ENCODE measurements at places on chromosomes 3 and 15.

GRCh38 chr3:60277361-60277800 is 973.9 kb downstream of the FHIT start:
- DNase-seq: no peak

GRCh38 chr3:184717399-184717983 is 5.6 kb upstream of the MAGEF1 start:
- DNase-seq: no peak

- peak; percentile 96 for DNase-seq
Measured at GRCh38 chr3:182738583-182739411, 54.5 kb upstream of the ATP11B start.

GRCh38 chr15:45943240-45943639 is 308.4 kb downstream of the SQOR start:
- peak; percentile 91 for DNase-seq

DNA sequence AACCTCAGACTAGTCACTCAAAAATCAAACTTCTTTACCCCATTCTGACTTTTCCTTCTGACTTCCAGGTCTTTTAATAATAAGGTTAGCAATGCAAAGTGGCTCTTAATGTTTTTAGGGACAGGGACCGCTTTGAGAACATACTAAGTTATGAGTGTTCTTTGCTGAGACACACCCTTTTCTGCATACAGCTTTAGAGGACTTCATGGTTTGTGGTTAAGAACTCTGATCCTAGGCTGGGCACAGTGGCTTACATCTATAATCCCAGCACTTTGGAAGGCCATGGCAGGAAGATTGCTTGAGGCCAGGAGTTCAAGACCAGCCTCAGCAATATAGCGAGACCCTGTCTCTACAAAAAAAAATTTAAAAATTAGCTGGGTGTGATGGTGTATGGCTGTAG is 85.8 kb upstream of the CACNA2D3 start:
- DNase-seq: no peak
